Stimulated activated CD4-positive, alpha-beta T cell treated with anti-CD3 and anti-CD28 coated beads, Interleukin-4, amount 100 ng/mL, for 48 hours (primary cell): ENCODE measurements at places on chromosomes 1 and 21.

DNA sequence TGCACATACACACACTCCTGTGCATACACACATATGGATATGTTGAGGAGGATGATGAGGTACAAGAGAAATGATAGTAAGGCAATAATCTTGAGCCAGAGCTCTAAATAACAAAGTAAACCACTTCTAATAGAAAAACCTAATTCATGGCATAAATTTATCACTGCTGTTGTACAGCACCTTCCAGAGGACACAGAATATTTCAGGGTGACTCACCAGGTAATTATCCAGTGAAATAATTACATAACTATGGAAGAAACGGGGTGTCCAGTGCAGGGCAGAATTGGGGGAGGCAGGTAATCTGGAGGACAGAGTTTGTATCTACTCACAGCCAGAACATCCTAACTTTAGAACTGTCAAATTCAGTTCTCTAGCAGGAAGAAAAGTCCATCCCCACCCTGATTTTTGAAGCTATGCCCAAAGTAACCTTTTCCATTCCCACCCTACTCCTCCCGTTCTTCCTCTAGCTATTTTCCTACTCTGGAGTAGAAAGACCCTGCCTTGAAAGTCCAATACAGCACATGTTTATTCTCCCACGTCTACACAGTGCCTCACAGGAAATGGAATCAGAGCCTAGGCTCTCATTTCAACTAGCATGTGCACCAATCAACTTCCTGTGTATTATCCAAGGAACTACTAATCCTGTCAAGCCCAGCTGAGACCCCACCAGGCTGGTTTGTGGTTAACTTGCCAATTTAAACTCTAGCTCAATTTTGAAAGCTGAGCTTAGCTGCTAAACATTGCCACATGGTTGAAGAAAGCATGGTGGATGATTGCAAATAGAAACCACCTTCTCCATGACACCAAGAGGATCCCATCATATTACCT lies 96.6 kb downstream of the PTPN14 start:
- DNase-seq = no peak

DNA sequence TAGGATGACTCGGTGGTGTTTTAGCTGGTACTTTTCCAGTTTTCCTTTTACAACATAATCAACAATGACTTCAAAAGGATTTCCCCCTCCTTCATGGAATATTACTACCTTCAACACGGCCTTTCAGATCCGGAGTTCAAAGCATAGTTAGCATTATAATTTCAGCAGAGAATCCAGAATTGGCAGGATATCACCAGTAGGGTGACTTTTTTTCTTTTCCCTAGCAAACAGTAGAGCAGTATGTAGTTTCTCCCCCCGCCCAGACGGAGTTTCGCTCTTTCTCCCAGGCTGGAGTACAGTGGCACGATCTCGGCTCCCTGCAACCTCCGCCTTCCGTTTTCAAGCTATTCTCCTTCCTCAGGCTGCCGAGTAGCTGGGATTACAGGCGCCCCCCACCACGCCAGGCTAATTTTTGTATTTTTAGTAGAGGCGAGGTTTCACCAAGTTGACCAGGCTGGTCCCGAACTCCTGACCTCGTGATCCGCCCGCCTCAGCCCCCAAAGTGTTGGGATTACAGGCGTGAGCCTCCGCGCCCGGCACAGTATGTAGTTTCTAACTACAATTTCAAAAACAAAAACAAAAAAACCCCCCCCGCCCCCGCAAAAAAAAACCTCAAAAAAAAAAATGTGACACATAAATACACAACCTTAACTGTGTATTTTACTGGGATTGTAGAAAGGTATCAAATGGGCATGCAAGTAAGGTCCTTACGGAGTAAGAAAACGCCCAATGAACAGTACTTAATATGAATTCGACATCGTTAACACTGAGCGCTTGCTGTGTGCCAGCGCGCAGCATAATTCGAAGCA lies 1.5 kb upstream of the COX20 start:
- peak; percentile 45 for DNase-seq

DNA sequence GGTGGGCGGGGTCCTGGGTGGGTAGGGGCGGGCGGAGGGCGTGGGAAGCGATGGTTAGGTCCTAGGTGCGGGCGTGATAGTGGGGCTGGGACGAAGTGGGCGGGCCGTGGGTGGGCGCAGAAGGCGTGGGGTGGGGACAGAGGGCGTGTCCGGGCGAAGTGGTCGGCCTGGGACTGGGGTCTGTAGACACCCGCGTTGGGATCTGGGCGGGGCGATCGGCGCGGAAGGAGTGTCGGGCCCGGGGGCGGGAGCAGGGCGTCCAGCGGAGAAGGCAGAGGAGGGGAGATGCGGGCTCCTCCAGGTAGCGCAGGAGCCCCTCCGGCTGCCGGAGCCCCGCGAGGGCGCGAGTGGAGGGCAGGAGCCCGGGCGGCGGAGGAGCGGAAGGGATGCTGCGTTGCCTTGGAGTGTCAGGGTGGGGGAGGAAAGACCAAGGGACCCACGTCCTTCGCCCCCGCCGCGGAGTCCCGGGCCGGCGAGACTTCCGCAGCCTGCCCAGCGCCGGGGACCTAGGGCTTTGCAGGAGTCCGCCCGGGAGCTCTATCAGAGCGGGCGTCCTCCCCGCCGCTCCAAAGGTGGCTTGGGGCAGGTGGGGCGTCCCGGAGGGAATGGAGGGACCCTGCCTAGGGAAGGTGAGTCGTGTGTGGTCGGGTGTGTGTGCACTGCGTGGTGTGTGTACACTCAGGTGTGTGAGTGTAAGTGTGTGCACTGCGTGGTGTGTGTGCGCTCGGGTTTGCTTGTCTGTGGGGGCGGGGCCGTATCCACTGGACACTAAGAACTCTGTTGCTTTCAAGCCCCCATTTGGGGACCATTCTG lies 27.0 kb upstream of the PRSS38 start:
- no peak for DNase-seq

GRCh38 chr1:53112271-53112774 lies 30.1 kb downstream of the SLC1A7 start:
- no peak for DNase-seq

DNA sequence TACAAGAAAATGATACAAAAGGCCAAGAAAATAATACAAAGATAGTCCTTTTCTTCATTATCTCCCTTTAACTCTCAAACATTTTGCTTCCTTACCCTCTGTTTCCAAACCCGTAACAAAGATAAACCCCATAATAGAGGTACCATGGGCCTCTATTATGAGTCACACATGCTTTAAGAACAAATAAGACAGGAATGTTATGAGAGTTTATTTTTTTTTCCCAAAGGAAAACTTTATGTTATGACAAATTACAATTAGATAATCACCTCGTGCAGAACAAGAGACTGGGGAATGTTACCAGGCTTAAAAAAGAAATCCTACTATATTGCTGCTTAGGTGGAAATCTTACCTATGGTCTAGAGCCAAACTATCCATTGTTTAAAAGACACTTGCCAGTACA lies 272.0 kb downstream of the BRINP3 start:
- DNase-seq = no peak

GRCh38 chr1:30046751-30047150 lies 676.6 kb downstream of the MATN1 start:
- DNase-seq = no peak
